Activated CD4-positive, alpha-beta T cell treated with anti-CD3 and anti-CD28 coated beads, Interleukin-2, amount 50 U/mL, for 1 hour (primary cell): ENCODE measurements at places on chromosomes 12 and 14.

DNA sequence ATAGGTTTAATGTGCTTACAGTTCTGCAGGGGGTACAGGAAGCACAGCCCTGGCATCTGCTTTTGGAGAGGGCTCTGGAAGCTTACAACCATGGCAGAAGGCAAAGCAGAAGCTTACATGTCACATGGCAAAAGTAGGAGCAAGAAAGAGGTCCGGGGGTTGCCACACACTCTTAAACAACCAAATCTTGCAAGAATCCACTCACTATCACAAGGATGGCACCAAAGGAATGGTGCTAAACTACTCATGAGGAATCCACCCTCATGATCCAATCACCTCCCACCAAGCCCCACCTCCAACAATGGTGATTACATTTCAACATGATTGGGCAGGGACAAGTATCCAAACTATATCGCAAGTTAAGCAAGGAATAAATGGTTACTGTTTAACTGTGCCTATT, 255.8 kb upstream of the AVPR1A start:
- no peak for DNase-seq

DNA sequence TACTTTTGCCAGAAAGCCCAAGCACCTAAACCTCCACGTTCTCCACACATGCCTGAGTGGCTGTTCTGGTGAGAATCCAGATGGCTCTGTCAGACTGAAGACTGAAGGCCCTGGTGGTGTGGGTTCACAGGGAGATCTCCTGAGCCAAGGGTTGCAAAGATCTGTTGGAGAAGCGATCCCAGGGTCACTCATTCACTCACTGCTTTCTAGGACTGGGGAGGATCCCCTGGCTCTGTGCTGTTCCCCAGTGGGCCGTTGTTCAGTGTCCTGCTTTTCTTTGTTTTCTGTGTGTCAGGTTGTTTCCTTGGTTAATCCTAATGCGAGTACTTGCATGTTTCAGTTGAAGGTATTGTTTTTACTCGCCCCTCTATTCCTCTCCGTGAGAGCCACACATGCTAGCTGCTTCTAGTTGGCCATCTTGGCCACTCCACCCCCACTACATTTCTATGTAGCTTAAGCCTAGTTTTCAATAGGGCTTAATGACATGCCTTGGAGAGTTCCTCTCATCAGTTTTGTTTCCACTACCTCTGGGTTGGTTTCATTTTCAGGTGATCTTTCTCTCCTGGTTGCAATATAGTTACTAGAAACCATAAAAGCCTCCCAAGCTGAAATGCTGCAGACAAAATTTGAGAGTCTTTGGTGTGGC, 144.5 kb upstream of the SLC38A2 start:
- no peak for DNase-seq

- DNase-seq = no peak
Observed at GRCh38 chr14:47596232-47596631, 79.2 kb downstream of the MDGA2 start.

GRCh38 chr12:92726850-92727249, 24.1 kb downstream of the PLEKHG7 start:
- no peak for DNase-seq

GRCh38 chr12:113142173-113142885, 6.8 kb upstream of the RASAL1 start:
- DNase-seq = no peak

DNA sequence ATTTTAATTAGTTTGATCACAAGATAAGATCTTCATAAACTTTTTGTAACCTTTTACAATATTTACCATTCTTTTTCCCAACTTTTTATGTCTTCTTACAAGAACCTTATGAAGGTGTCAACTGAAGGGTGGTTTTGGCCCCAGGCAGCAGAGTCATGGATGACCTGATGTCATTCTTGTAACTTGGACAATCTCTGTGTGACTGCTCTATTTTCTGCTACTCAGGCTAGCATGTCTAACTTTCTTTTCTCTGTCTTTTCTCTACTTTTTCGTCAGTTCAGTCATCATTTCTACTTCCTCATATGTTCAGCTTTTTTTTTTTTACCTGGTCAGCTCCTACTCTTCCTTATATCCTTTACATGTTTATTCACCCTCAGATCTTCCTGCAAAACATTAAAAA, 150.7 kb upstream of the PTPRQ start:
- DNase-seq = no peak

- DNase-seq = no peak
Observed at GRCh38 chr14:55556929-55557623, 22.9 kb upstream of the KTN1 start.
